ENCODE measurements at places on chromosomes 7 and 10.

- no peak for DNase-seq
Observed at GRCh38 chr10:106226142-106226541, 938.4 kb downstream of the SORCS1 start.

DNA sequence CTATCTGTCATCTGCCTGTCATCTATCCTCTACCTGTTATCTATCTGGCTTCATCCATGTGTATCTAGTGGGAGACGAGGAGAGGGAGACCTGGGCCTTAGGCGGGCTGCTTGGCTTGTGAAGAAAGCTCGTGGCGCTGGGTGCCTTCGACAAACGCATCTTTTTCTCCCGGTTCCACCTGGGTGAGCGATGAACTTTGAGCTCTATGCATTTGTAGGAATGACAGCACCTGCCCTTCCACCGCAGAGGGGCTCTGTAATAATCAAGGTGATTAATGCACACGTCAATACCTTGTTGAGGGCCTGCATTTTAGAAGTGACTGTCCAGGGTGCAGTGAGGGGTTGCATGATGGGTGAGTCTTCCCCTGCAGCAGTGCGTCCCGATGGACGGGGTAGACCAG is 2.6 kb upstream of the VIPR2 start:
- DNase-seq: no peak

GRCh38 chr10:72068901-72069446 is 19.4 kb downstream of the SPOCK2 start:
- DNase-seq: no peak

DNA sequence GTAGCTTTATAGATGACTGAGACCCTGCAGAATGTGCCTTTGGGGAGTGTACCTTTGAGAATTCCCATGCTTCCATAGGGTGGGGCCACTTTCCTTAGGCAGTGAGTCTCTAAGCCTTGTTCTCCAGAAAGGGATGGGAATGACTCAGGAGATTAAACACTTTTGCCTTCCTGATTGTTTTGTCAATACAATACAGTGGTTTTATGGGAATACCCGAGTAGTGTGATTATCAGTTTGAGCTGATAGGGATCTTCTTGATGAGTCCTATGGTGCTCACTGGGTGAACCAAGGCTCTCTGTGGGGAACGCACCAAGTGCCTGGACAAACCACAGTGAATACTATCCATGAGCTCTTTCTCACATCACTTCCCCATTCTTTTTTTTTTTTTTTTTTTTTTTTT is 6.3 kb downstream of the MYOF start:
- DNase-seq: no peak

GRCh38 chr10:2933519-2933918 is 133.8 kb upstream of the PFKP start:
- no peak for DNase-seq

- DNase-seq: no peak
Observed at GRCh38 chr10:60186315-60187071, 203.2 kb downstream of the ANK3 start.

- DNase-seq: no peak
Observed at GRCh38 chr7:104371216-104371979, 43.0 kb downstream of the LHFPL3 start.

DNA sequence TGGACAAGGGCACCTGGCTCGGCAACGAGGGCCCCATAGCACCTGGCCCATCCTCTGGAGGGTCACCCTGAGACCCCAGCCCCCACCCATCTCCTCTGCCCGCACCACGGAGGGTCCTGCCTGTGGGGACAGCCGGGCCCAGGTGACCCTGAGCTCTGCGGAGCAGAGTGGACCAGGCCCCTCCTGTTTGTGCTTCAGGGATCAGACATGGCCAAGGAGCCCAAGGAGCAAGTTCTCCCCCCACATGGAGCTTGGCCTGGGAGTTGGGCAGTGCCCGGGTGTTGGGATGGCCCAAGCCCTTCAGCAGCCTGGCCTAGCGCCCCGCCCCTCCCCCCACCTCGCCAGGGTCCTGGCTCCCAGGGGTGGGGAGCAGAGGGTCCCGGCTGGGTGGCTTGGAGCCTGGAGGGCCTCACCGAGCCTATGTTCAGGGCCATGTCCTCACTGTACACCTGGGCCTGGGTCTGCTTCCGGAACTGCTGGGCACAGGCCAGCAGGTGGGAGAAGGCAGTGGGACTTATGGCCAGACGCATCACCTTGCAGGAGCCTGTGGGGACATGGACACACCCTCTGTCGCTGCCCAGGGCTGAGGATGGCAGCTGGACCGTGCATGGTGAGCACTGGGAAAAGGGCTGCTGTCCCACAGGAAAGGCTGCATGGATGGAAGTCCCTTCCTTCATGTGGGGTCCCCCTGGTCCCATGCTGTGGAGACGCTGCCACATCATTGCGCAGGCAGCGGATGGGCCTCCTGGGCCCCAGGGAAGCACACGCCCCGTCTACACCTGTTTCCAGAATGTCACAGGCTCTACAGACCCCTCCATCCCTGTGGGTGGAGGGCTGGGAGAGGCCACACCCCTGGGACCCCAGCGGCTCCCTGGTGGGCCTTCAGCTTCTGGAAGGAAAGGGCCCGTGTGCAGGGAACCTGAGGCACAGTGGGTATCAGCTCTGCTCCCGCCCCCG is 49.2 kb upstream of the NKX6-2 start:
- no peak for DNase-seq

DNA sequence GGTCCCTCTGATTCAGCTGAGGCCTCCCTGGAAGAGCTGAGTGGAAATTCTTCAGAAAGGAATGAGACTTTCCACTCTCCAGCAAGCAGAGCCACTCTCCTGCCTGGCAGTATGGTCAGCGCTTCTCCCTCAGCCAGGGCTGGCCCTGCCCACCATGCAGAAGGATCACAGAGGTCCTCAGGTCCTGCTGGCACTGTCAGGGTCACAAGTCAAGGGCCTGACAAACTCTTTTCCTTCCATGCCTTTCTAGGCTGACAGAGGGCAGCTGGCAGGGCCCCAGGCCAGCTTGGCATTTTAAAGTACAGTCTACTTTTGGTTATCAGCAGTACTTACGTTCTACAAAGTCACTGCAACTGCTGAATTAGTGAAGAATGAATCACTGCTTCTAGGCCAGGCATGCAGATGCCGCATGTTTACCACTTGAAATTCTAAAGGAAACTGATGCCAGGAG is 119.3 kb upstream of the FRMD4A start:
- DNase-seq: no peak

DNA sequence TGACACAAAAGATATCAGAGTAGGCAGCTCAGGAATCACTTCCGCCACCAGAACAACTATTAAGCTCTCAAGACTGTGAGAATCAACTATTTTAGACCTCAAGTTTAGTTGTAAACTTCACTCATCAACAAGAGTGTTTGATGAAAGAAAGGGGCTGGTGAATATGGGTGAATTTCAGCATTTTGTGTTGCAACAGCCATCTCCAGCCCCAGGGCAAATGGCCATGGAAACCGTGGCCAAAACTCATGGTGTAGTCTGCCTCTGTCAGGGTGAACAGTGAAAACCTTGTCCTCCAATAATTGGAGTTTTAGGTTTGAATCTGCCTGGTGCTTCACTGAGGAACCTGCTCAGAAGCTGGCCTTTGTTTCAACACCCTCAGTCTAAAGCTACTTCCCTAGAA is 60.0 kb downstream of the POLR1F start:
- no peak for DNase-seq

DNA sequence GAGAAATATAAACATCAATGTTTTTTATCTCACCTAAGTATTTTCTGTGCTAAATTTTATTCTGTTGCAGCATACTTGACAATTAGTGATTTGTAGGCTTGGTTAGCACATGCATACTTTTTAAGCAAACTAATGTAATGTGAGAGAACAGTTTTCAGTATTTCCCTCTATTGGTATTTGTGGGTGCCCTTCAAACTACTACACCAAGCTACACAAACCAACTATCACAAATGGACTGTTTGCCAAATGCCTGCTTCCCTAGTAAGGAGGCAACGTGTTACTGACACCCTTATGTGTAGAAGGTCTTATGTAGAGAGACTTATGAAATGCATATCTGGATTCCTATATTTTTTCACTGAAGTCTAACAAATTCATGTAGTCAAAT is 98.4 kb upstream of the FZD1 start:
- no peak for DNase-seq

DNA sequence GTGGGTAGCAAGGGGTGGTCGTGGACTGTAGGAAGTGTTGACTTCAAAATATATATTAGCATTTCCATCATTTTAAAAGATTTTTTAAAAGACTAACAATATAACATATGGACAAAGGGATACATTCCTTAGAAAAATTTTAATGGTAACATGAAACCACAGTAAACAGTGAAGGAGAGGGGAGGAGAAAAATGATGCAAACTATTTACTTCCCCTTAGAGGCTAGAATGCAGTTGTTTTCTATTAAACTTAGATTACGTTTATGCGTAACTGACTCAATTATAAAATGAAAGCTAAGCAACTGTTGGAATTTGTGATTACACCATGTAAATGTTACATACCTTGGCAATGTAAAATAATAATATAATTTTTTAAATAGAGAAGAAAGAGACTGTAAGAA is 41.3 kb downstream of the CALD1 start:
- no peak for DNase-seq

DNA sequence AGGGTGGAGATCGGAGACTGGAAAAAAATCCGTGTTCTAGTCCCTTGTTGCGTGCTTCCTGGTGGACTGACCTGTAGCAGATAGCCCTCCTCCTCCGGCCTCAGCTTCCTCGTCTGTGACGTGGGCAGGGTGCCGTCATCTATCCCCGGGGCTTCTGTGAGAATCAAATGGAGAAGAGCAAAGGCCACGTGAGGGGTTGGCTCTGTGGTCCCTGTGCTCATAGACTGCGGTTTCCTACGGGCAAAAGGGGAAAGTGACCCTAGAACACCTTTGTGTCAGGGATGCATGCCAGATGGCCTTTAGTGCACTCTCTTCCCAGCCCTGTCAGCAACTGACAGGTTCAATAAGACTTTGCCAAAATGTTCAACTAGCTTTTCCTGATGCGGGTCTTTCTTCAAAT is 33.7 kb downstream of the GRK5 start:
- no peak for DNase-seq

GRCh38 chr10:29496341-29497162 is 138.2 kb downstream of the SVIL start:
- peak; percentile 28 for DNase-seq

DNA sequence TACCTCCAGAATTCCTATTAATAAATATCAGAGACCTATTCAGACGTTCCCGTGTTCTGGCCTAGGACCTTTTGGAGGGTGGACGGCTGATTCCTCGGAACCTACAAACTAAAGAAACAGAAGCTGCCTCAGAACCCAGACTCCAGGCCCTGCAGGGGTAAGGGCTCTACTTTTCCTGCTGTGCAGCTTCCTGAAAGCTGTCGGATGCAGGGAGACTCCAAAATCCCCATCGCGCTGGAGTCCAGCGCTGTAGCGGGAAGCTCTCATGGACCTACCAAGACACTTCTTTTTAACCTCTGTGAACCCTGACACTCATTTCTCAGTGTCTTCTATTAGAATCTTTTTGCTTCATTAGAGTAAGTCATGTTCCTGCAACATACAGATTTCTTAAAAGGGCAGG is 244.5 kb upstream of the PITRM1 start:
- no peak for DNase-seq

DNA sequence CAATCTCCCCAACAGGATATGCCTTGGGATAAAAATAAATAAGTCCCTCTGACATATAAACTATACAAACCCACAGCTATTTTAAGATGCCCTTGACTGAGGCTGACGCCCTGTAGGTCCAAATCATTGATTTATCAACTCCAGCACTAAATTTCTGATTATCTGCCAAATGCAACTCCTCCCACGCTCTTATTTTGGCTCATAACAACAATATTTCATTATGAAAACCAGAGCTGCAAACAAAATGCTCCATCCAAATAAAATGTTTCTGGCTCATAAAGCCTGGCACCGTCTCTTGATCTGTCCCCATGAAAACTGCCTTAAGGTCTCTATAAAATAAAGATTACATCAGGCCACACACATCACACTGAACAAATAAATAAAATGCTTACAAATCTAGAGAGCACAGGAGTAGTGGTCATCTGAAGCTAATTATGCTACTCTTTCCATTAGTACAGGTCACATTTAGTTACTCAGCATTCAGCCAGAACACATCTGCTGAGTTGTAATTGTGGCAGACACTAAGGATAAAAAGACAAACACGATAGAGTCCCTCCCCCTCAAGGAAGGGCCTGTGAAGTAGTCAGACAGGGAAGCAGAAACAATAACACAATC is 28.8 kb downstream of the CACUL1 start:
- no peak for DNase-seq

- no peak for DNase-seq
Observed at GRCh38 chr10:117677239-117677638, 134.7 kb downstream of the EMX2 start.

DNA sequence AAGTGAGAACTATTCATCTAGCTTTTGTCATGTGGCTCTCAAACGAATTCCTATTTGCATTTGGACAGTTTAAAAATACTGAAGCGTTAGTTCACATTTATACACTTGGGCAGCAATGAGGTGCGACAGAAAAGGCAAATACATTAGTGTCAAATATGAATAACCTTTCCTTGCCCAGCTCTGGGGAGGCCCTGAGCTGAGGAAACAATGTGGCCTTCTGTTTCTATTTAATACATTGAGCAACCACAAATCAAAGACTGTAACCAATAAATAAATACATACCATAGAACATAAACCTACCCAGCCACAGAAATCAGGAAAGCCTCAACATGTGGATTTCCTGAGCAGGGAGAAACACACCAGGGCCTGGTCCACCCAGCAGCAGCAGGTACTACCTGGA is 585.2 kb downstream of the PARD3 start:
- DNase-seq: no peak

- no peak for DNase-seq
Observed at GRCh38 chr10:12287772-12288171, 61.6 kb upstream of the CAMK1D start.

DNA sequence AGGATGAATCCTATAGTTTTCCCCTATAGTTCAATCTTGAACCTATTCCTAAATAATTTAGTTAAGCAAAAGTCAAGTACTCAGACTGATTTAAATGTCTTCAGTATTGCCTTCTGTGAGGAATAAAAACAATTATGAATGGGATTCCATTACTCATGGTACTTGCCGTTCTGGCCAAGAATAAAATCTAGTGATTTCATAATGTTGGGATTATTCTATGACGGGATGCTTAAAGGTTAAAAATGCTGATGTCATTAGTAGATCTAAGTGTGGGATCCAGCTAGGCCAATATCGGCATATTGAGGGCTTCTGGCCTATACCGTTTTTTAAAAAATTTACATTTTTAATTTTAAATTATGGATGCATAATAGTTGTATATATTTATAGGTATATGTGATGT is 5.3 kb downstream of the BPGM start:
- no peak for DNase-seq

- DNase-seq: no peak
Observed at GRCh38 chr7:38017320-38017719, 96.9 kb downstream of the EPDR1 start.

GRCh38 chr10:100774223-100774622 is 28.8 kb downstream of the PAX2 start:
- no peak for DNase-seq
